Fibroblast of skin of left biceps (primary cell): ENCODE measurements at places on chromosomes 2 and 18.

GRCh38 chr18:45166836-45167551, 448.3 kb upstream of the SLC14A2 start:
- no peak for DNase-seq

DNA sequence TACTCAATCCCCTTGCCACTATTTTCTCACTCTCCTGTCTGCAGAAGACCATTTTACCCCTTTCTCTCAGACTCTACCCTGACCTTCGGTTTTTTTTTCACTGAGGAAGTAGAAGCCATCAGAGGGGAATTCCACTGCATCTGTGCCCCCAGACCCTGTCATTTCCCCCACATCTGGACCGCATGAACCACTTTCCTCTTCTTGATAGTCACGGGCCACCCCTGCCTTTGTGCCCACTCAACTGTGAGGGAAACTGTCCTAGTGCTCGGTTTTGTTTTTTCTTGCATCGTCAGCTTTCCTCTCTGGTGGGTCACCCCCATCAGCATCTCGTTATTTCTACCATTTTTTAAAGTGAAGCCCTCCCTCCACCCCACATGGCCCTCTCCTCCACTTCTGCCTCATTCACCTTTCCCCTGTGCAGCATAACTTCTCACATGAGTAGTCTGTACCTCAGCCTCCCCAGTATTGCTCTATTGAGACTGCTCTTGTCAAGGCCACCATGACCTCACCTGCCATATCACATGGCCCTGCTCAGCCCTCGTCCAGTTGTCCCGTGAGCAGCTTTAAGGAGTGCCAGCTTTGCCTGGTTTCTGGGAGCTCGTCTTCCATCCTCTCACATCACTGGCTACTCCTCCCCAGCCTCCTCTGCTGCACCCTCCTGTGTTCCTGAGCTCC, 32.4 kb downstream of the TMEM87B start:
- DNase-seq, result no peak

GRCh38 chr2:109102588-109103233, 26.3 kb upstream of the SH3RF3 start:
- DNase-seq, result no peak

GRCh38 chr2:135227386-135227785, 175.3 kb downstream of the RAB3GAP1 start:
- DNase-seq, result no peak

DNA sequence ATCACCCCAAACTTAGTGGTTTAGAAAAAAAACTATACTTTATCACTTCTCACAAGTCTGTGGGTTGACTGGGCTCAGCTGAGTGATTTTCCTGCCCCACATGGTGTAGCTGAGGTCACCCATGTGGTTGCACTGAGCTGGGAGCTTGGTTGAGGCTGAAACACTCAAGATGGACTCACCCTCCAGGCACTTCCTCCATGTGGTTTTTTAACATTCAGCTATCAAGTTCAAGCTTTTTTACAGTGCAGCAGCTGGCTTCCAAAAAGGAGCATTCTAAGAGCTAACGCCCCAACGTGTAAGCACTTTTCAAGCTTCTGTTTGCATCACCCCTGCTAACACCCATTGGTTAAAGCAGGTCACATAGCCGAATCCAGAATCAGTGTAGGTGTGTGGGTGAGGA, 105.9 kb upstream of the CREB1 start:
- peak; percentile 76 for DNase-seq

- DNase-seq, result no peak
Observed at GRCh38 chr18:74766251-74766650, 168.6 kb downstream of the ZNF407 start.

DNA sequence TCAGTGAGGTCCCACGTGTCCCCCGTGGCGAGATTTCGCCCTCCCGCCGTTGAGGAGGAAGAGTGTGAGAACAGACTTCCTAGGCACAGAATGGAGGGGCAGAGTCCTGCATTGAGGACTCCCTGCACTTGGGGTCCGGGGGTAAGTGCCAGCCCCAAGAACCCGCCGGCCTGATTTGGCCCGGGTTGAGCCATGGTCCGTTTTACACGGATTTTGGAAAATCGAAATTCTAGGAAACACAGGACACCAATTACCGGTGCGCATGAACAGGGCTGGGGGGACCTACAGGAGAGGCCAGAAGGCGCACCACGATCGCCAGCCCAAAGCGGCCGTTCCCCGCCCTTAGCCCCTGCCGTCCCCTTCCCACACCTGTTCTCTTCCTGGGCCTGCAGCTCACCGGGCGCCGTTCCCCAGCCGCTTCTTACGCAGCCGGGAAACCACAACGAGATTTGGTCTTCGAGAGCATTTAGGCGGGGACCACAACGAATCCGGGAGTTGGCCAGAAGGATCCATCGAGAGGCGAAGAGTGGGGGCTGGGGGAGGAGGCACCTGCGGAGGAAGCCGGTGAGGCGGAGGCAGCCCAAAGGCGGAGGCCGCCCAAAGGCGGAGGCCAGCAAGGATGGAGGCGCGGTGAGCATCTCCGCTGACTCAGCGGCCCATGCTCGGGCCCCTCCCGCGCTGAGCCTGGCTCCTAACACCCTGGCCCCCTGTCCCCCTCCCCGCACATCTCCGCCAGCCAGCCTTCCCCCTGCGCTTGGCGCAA, 464 bp upstream of the TLX2 start:
- DNase-seq, result no peak

DNA sequence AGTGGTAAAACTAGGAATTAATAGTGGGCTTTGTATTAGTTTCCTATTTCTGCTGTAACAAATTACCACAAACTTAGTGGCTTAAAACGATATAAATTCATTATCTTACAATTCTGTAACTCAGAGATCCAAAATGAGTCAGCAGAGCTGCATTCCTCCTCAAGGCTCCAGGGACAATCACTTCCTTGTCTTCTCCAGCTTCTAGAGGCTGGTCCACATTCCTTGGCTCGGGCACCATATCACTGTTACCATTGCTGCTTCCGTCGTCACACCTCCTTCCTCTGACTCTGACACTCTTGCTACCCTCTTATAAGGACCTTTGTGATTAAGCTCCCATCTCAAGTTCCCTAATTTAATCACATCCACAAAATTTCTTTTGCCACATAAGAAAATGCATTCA, 567.8 kb upstream of the KLHL29 start:
- no peak for DNase-seq

- peak; percentile 21 for DNase-seq
Observed at GRCh38 chr2:39661826-39662225, 3.9 kb upstream of the TMEM178A start.

GRCh38 chr2:85780316-85781012, 26.7 kb downstream of the ATOH8 start:
- no peak for DNase-seq

DNA sequence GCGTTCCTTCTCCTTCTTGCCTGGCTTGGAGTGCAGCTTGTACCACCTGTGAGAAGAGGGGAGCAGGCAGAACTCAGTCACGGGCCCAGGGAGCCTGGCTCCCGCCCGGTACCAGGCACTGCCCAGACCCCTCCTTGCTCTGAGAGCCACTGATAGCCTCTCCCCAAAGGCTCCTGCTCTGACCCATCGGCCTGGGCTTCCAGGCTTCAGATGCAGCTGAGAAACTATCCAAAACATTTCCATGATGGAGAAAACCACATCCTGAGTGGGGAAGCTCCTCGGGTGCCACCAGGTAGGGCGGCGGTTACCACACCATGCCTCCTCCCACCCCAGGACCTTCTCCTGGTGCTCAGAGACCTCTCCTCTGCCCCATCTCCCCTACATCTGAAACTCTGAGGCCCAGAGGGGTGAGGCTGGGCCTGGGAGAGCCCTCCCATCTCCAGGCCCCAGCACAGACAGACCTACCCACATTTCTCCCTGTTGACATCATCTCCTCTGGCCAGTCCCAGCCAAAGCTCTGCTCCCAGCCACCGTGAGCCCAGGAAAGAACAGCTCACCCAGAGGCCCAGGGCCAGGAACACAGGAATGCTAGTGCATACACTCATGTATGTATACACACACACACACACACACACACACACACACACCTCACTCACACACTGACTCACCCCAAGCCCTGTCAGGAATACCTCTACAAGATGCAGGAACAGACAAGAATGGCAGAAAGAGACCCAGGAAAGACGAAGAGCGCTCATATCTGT, 17.9 kb upstream of the SFXN5 start:
- peak; percentile 98 for DNase-seq

DNA sequence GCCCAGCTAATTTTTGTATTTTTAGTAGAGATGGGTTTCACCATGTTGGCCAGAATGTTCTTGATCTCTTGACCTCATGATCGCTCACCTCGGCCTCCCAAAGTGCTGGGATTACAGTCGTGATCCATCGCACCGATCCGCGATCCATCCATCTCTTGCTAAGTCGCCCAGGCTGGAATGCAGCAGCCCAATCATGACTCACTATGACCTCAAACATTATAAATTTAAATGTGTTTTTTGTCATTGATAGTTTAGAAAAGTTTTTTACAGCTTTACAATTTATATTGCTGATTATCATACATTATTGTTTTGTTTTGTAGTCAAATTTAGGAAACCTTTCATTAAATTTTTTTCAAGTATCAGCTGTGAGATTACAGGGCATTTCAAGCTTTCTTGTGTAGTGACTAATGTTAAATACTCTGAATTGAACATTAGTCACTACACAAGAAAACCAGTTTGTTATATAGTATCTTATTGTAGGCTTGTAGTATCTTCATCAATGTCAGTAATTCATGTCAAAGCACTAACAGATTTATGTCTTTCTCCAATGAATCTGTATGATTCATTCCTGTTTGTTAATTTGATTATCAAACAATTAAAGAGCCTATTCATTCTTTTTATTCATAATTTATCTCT, 37.5 kb downstream of the NR4A2 start:
- DNase-seq, result no peak

DNA sequence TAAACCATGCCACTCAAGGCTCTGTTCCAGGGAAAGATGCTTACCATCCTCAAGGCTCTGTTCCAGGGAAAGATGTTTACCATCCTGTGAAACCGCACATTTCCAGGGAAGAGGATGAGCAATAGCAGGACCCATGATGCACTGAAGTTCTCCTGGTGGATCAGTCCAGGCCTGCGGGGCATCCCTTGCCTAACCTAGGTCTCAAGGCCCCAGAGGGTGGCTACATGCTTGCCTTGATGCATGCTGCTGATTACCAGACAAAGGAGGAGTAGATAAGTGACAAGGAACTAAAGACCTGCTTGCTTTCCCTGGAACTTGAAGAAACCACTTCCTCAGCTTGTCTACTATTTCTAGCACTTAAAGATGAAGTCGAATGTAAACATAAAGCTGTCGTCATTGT, 111.0 kb upstream of the LINC00305 start:
- no peak for DNase-seq

DNA sequence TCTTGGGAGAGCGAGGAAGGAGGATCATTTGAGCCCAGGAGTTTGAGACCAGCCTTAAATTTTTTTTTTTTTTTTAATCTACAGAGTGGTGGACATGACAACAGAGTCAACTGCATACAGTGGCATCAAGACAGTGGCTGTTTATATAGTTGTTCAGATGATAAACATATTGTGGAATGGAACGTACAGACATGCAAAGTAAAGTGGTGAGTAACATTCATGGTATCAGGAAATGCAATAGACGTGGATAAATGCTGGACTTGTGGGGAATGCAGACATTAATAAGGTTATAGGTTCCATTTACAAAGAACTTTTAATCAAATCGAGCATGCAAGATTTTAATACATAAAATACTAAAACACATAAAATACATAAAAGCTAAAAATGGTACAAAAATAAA, 11.9 kb downstream of the WDR43 start:
- DNase-seq, result no peak

- peak; percentile 45 for DNase-seq
Observed at GRCh38 chr2:188524519-188525113, 232.9 kb downstream of the GULP1 start.

- DNase-seq, result no peak
Observed at GRCh38 chr2:65443509-65444186, 11.2 kb upstream of the SPRED2 start.

- no peak for DNase-seq
Observed at GRCh38 chr18:76941284-76941683, 118.9 kb downstream of the ZNF236 start.

DNA sequence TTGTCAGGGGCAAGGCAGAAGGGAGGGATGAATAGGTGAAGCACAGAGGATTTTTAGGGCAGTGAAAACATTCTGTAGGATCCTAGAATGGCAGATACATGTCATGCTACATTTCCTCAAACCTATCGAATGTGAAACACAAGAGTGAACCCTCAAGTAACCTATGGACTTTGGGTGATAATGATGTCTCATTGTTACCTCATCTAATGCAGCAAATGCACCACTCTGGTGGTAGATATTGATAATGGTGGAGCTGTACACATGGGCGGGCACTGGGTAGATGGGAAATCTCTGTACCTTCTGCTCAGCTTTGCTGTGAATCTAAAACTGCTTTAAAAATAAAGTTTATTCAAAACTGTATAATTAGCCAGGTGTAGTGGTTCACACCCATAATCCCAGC, 95.2 kb upstream of the NCK2 start:
- no peak for DNase-seq

- peak; percentile 18 for DNase-seq
Observed at GRCh38 chr2:198309673-198310280, 505.4 kb downstream of the PLCL1 start.

DNA sequence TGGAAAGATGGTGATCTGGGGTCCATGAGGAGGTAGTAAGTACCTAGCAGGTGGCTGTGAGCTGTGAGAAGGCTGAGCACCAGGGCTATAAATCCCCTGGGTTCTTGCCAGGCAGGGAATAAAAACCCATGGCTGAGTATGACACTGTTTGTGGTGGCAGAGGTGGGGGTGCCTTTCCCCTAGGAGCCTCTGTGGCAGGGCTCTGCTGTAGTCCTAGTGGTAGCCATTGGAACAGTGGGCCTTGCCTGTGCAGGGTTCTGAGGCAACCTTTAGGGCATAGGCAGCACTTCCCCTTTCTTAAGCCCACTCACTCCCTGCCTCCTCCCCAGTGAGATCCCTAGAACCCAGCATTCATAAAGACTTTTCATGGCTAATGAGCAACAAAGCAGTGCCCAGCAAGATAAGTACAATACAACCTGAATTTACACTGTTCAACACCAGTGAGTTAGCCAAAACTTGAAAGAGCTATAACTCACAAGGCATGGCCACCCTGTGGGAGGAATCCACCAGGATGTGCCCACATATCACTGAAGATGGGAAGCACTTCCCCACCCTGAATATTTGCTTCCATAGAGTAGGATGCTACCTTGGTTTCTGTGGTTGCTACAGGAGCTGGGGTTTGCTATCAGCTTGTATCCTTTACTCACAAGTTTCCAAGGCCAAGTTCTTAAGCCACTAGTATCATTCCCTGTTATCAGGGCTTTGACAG, 100.9 kb upstream of the NEUROD1 start:
- DNase-seq, result no peak

- no peak for DNase-seq
Observed at GRCh38 chr18:41553716-41554115, 401.3 kb upstream of the PIK3C3 start.

GRCh38 chr18:43563780-43564179, 286.5 kb upstream of the SYT4 start:
- peak; percentile 8 for DNase-seq

GRCh38 chr18:54416436-54416835, 58.7 kb downstream of the C18orf54 start:
- peak; percentile 44 for DNase-seq

GRCh38 chr2:150570712-150571111, 83.2 kb upstream of the RND3 start:
- peak; percentile 89 for DNase-seq
